Activated CD8-positive, alpha-beta memory T cell treated with anti-CD3 and anti-CD28 coated beads for 4 hours (primary cell): ENCODE measurements at places on chromosomes 4 and X.

DNA sequence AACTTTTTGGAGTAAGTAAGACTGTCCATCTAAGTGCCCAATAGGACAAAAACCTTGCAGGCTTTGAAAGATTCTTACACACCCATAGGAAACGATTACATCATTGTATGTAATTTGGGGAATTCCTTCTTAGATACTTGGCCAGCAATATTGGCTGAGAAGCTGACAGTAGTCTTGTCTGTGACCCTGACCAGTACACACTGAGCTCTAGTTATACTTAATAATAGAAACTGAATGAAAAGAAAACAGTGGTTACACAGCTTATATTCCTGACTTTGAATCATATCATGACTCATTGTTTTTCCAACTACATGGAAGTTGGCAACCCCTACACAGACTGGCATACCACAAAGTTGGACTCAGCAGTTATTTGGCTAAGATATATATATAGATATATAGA is 7.1 kb upstream of the TLR2 start:
- no peak for DNase-seq

DNA sequence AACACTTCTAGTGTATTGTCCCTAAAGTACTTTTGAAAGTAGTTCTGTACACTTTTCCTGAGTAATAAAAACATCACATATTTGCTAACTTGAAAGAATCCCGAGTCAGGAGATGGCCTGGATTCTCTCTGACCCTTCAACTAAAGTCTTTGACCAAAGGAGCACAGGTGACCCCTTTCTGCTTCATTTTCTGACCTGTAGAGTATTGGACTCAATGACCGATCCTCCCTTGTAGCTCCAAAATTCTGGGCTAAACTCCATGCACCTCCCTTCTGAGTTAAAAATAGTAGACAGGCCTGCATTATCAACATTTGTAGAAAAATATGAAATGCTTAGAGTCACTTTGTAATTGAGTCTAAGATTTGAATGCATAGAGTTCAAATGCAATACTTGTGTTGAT is 4.0 kb upstream of the TAPT1 start:
- no peak for DNase-seq

DNA sequence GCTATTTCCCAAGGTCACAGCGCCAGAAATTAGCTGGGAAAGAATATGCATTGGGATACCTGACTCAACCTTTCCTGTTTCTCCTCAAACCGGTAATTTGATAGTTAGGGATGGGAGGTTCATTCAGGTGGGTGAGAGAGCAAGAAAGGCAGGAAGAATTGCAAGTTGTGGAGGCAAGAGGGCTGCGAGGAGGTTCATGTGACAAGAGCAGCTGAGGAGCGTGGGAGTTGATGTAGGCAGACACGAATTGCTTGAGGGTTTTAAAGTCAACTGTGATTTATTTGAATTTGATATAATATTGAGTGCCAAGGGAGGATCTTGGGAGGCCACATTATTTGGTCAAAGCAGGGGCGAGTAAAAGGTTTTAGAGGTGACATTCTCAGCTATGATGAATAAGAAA is 329.0 kb downstream of the STIM2 start:
- DNase-seq = no peak

- DNase-seq = no peak
These were observed 1.3 kb downstream of the DHRSX start for GRCh38 chrX:2499507-2499906.

GRCh38 chr4:25154594-25155265 is 5.5 kb downstream of the SEPSECS start:
- DNase-seq = no peak

GRCh38 chr4:110669663-110670062 is 46.8 kb upstream of the PITX2 start:
- no peak for DNase-seq

GRCh38 chr4:76090241-76090691 is 15.8 kb downstream of the ART3 start:
- no peak for DNase-seq

DNA sequence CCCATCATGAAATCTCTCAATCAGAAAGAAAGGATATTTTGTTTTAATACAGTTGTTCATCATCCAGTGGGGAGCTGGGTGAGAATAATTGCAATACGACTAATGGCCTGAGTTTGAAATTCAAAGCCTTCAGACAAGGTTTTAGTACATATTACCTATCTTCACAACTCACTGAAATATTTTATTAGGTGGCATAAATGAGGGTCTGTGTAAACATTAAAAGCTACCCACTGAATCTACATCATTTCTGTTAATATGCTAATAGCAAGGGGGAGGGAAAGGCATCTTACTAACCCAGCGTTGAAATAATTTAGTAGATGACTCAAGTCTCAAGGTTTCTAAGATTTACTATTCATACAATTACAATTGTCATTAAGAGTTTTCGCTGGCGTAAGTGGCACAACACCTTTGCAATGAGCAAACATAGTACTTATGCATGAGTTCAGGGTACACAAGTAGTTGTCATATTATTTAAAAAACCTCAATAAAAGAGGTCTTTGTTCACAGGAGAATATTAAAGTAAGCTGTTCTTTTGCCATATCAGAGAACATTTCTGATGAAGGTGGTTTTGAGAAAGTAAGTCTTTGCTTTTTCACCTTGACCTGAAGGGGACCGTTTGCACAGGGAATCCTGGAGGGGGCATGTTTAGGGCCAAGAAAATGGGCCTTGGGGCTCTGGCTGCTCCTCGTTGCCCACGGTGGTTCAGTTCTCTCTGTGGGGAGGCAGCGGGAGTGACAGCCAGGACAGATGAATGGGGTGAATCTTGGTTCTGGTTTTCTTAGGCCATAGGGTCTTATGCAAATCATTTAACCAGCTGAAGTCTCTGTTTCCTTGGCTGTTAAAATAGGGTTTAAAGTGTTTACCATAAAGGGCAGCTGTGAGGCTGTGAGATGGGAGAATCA is 4.5 kb upstream of the RHOH start:
- DNase-seq = no peak

- no peak for DNase-seq
These were observed 409.8 kb downstream of the AR start for GRCh38 chrX:67953658-67954057.
